Hepatocyte (in vitro differentiated cells): ENCODE measurements at places on chromosomes 13 and 19. TPM values are rescaled to one million over a fixed set of nuclear protein-coding genes. Genes with fewer than 3 reads are reported as not detected.

The B3GNT8 gene
- 5.3 and 9.2 TPM in 2 replicates for total RNA-seq

- DNase-seq = peak; percentile 11
Measured at GRCh38 chr13:29676535-29676934, 81.0 kb upstream of the SLC7A1 start.

DNA sequence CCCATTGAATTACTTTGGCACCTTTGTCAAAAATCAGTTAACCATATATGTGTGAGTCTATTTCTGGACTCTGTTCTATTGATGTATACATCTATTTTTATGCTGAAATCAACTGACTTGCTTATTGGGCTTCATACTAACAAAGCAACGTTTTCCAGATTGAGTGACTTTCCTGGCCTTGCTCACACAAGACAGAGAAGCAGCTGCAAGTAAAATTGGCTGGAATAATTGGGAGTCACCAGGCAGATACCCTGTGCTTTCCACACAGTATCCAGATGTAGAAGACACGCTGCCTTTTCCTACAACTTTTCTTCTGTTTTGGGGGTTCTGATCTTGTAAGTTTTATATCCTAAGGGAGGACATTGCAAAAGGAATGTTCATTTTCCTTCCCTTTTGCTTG is 11.2 kb downstream of the METTL21C start:
- DNase-seq = no peak

DNA sequence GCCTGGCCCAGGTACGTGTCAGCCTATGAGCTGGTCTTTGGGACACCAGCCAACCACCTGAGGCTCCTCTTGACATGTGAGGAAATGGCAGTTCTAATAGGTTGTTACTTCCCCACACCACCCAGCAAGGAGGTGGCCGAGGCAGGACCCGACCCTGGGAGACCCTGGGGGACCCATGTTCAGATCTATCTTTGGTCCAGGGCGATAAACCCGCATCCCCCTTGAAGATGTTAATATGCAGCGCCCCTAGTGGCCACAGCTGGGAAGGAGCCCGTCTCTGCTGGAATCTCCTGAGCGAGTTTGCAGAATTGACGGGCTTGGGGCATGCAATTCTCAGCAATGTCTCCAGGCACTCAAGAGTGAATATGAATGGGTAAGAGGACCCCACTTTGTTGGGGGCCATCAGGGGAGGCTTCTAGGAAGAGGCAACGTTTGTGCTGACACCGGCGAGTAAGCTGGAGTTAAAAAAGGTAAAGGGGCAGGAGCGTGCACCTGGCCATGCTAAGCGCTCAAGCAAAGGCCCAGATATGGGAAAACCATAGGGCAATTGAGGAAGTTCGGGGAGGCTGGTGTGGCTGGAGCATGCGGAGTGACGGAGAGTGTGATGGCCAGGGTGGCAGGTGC is 1.5 kb upstream of the MYO1F start:
- peak; percentile 87 for DNase-seq

- DNase-seq = no peak
Measured at GRCh38 chr19:49324801-49325576, at the start of gene SLC6A16. Gene SLC6A16, minus strand, starts transcription at chr19:49325191. Its CDS starts 13,844 bp downstream, at chr19:49311347.

DNA sequence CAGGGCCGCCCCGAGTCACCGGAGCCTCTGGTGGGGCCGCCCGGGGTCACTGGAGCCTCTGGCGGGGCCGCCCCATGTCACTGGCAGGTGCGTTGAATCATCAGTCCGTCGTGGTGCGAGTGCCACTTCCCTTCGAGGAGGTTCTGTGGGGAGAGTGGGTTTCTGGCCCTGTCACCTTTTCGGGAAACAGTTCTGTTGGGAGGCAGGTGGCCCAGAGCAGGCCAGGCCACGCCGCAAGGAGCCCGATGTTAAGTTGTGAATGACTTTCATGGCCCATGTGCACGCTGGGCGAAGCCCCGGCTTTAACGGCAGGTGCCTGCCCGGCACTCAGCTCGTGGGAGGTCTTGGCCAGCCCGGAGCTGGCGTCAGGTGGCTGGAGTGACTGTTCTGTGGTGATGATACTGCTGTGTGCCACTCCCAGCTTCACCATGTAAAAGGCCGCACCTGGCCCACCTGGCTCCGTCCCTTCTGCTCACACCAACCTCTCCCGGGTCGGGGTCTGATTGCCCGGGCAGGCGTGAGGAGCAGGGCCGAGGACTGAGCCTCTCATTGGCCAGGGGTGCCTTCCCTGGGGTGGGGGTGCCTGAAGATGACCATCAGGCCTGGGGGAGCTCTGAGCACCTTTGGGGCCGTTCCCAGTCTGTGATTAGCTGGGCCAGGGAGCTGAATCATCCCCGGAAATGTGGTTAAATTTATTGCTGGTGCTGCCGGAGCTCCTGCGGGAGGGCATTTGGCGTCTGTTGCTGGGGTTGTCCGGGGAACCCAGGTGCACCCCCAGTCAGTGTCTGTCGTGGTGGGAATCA is 29.2 kb downstream of the CSNK1G2 start:
- DNase-seq = no peak

DNA sequence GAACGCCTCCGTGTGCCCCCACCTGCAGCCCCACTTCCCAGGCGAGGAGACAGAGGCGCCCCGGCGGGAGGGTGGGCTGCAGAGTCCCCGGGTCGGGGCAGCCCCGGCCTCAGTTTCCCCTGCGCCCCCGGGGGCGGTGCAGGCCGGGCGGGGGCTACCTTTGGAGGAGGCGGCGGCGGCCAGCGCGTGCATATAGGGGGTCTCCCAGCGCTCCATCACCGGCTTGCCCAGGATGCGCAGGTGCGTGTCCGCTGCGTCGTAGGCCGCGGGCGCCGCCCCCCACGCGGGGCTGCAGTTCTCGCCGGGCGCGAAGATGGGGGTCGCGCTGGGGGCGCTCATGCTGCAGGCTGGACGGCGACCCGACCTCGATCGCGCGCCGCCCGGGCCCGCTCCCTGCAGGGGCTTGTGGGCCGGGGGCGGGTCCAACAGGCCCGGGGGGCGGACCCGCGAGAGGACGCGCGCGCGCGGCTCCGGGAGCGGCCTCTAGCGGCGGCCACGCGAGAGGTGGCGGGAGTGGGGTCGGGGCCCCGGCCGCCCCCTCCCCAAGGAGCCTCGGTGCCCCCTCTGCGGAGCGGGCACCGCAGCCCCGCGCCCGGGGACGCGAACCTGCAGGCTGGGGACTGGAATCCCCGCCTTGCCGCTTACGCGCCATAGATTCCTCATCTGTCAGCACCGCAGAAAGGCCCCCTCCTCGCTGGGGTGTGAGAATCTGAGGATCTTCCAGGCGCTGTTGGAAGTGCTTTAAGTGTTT is at the start of gene GAMT:
TSS of gene GAMT (minus strand) at position 405 of the 751 bp plus-strand sequence. CDS start at position 339, 66 bp downstream.
- DNase-seq = peak; percentile 81

The CSNK1G2 gene
- 44.8 and 56.8 TPM in 2 replicates for total RNA-seq

DNA sequence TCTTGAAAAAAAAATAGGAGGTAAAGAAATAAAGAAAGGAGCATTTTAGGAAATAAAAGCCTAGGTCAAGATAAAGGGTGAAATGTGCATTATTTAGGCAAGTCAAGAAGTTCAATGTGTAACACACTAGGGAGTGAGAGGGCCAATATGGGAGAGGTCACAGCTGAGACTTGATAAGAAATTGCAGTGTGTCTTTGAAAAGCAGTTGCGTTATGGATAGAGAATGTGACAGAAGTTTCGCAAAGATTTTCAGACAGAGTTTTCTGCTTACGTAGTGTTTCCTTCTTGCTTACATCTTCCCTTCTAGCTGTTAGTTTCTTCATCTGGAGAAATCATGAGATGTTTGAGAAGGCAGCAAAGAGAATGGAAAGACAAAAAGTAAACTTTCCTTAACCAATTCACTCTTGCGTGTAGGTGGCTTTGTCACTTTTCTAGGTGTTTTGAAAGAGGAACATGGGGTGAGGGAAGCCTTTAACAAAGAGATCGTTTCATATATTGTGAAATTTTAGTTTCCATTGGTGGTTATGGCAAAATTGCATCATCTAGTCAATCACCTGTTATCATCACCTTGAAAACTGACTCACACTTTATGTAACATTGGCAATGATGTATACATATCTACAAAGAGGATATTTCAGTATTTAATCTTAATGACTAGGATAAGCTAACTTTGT is 975.5 kb downstream of the OLFM4 start:
- DNase-seq = no peak

DNA sequence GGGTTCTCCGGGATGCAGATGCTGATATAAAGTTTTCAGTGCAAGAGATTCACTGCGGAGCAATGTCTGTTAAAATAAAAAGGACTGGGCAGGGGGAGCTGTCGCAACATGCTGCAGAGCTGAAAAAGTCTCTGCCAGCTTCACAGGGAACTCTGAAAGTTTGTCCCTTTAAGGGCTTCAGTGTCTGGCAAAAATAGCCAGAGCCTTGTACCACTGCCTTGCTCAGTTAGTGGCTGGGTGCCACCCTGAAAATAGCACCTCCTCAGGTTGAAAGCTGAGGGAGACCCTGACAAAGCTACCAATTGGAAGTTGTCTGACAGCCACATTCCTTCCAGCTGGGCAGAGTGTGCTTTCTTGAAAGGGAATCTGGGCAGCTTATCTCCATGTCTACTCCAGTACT is 3.0 kb upstream of the NDFIP2 start:
- DNase-seq = no peak
